Stimulated activated CD4-positive, alpha-beta T cell treated with anti-CD3 and anti-CD28 coated beads, Interleukin-12 subunit alpha, Interleukin-12 subunit beta, amount 100 ng/mL, for 48 hours (primary cell): ENCODE measurements at places on chromosomes 6 and 20.

DNA sequence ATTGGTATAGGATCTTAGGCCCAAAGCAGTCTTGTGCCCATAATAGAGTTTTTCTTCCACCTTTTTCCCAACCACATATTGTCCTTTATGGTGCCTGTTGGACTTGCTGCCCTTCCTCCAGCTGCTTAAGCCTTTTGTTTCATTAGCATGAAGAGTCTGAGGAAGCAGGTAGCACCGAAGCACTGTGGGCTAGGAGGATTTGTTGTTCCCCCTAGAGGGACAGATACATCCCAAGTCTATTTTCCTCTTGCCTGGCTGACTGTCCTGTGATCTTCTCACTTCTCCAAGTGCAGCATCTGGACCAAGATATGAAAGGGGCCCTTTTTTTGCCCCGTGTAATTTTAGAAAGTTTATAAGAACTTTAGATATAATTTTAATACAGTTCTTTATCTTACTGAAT, 50.7 kb upstream of the COL10A1 start:
- no peak for DNase-seq

DNA sequence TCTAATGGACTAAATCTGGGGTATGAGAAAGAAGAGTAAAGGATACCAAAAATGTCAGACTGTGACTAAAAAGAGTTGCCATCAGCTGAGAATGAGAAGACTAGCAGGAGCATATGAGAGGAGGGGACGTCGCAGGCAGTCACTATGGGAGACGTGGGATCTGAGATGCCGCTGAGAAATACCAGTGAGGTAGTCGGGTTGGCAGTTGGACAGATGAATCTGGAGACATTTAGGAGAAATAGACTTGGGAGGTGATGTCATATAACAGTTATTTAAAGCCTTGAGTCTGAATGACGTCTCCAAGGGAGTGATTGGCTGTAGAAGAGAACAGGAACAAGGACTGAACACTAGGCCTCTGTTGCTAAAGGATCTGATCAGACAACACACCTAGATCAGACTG, 51.5 kb upstream of the TRIM26 start:
- no peak for DNase-seq

GRCh38 chr6:133991096-133991593, 38.1 kb downstream of the TBPL1 start:
- no peak for DNase-seq

GRCh38 chr6:122604676-122605075, 5.5 kb upstream of the PKIB start:
- DNase-seq: no peak

DNA sequence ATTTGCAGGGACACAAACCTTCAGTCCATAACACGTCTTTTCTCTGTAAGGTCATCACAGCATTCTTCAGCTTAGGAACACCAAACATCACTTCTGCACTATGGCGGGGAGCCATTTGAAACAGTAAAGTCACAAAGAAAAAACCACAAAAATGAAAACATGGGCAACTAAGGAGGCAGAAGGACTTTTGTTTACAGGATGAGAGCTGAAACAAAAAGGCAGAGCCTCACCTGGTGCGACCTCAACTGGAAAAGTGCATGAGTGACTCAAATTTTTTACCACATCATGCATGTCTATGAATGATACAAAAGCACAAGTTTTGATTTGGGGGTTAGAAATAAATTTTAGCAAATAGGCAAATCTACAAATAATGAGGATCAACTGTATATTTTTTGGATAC, 68.2 kb upstream of the TNFAIP3 start:
- no peak for DNase-seq
